ENCODE measurements at places on chromosomes 12 and 14.

GRCh38 chr12:28742791-28743190, 406.3 kb upstream of the FAR2 start:
- no peak for DNase-seq

GRCh38 chr14:101242442-101243385, 318.6 kb upstream of the DIO3 start:
- no peak for DNase-seq

DNA sequence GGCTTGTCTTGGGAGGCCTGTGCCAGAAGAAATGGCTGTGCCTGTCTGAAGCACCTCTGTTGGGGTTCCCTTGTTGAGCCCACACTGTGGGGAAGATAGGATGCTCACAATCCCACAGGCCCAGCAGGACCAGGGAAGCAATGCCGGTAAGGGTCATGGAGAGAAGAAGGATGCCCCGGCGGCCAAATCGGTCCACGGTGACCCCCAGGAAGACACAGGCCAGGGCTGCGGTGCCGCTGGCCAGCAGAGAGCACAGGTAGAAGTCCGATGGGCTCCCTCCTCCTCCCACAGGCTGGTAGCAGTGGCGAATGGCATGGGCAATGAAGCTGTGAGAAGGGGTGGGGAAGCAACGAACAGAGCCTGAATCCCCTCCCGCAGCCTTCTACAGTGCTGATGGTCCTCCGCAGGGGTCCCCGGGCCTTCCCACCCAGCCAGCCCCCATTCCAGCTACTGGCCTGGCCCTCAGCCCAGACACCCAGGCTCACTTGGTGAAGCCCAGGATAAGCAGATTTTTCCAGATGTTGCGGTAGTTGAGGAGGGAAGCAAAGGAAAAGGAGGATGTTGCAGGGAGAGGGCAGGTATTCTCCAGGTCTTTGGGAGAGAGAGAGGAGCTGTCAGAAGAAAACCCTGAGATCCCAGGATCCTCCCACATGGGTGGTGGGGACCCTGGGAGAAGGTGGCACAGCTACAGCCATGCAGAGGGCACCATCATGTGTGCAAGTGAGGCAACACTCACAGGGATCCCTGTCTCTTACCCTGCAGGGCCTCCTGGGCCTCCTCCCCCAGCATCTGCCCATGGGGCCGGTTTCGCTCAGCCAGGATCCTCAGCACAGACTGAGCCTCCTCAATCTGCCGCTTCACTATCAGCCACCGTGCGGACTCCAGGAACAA, 5.0 kb downstream of the SLC22A17 start:
- DNase-seq: no peak

DNA sequence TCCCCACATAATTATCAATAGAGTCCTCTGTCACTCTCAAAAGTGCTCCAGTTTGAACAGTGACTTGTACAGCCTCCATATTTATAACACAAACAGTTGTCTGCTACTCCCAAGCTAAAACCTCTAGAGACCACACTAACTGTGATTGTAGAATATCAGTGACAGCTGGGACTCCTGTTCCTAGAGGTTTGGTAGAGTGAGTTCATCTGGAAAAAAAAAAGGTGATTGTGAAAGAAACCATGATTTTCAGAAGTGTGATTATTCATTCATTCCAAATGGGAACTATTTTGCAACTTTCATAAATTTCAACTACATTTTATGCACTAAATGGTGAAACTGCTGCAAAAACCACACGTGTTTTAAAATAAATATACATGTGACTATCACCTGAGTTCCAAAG, 128.0 kb upstream of the PLXNC1 start:
- DNase-seq: no peak
